ENCODE measurements at places on chromosomes 1 and 21.

DNA sequence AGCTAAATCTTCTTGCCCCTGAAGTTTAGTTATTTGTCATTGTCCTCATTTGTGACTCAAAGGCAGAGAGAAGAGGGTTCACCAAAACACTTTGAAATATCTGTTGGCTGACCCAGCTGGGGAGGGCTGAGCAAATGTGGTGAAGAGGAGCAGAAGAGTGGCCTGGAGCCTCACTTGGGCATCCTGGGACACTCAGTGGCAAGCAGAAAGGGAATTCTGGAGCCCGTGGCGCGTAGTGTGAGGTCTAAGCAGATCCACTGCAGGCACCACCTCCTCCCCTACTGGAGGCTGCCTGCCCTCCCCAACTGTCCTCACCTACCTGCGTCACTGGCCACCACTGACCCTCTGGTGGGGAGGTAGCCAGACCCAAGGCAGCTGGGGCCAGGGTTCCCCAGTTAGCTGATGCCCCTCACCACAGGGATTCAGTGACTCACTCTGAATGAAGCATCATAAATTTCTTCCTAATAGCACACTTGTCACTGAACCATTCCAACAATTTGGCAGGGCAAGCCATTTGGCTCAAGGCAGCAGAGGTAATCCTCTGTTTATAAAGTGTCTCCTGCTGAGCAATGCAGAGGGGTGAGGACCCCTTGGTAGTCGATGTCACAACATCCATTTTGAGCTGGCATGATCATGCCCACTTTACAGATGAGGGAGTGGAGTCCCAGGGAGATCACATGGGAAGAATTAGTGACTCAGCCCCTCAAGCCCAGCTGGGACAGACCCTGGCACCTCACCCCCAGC, 80.3 kb downstream of the NENF start:
- DNase-seq: no peak

DNA sequence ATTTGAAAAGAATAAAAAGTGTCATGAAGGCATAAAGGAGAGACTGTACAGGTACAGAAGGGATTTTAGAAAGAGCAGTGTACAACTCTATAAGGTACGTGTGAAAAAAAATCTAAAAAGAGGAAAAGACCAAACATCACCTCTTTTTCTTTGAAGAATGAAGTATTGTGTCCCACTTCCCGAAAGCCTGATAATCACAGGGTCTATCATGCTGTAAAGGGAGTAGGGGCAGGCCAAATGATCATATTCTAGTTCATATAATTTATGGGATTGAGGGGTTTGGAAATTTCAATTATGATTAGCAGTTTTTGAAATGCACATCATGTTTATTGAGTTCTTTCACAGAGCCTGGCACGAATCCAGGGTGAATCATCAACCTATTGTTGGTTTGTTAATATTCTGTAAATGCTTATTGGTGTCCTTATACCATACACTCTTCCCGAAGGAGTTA, 910 bp upstream of the RERE start:
- DNase-seq: no peak

DNA sequence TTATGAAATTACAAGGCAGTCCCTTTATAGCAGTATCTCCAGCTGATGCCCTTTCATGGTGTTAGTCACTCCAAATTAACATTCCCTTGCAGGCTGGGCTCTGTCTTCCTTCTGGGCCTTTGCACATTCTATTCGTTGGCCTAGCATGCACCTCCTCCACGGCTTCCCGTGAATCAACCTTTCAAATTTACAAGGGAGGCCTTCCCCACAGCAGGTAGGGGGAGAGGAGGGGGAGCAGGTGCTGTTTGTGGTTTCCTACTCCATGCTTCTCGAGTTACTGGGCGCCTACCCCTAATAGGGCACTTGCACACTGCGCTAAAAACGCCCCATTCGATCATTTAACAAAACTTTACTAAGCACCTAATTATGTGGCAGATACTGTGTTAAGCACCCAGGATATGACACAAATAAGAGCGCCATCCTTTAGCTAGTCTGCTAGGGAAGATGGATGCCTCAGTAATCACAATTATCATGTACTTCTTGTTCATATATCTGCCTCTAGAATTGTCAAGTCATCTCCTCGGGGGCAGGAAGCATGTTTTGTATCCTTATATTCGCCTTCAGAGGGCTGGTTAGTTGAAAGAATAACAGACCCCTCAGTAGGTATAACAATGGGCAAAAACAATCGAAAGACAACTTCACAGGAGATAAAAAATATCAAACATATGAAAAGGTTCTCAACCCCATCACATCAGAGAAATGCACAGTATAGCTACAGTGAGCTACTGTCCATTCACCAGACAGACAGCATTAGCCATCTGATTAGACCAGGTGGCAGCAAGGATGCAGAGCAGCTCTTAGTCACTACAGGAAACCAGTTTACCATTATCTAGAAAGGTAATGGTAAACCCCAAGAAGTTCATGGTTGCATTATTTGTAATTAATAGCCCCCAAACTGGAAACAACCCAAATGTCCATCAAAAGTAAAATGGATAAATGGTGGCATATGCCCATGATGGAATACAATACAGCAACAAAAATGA, 1.7 kb upstream of the ADAR start:
- DNase-seq: peak; percentile 72

DNA sequence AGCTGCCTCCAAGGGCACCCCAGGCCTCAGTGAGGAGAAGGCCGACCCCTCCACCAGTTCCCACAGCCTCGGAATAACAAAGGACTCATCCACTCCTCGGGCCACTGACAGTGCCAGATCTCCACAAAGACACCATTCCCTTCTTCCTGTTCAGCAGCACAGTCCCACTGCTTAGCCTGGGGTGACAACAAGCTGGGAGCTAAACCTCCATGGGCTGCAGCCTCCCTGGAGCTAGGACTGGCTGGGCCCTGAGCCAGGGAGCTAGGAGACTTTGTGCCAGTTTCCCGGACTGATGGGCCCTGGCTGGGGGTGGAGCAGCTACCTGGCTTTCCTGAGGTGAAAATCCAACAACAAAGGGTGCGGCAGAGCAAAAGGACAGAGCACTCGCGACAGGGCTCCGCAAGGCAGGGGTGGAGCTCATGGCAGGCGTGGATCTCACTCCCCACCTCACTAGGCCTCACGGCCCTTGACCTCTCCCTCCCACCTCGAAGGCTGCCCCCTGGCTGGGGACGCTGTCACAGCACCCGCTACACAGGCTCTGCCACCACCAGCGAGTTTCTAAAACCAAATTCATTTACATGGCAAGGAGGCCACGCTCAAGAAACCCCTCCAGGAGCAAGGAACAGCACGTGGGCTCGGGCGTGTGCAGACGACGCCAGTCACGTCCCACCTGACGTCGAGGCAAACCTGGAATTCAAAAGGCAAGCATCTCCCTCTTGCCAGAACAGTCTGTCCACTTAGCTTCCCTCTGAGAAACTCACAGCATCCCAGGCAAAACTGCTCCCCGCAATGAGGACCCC, 13.8 kb downstream of the SLC35E2B start:
- DNase-seq: peak; percentile 50

DNA sequence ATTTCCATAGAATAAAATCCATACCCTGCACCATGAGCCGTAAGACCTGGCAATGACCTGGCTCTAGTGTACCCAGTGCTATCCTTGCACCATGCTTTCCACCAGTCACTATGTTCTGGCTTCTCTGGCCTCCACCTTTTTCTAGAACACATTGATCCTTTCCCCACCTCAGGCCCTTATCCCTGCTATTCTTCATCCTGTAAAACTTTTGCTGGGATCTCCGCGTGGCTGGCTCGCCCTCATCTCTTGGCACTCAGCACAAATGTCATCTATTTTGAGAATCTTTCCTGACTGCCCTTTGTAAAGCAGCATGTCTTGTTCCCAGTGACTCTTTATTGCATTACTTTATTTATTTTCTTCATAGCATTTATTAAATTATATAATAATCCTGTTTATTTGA, 169.8 kb upstream of the B3GALT2 start:
- no peak for DNase-seq

DNA sequence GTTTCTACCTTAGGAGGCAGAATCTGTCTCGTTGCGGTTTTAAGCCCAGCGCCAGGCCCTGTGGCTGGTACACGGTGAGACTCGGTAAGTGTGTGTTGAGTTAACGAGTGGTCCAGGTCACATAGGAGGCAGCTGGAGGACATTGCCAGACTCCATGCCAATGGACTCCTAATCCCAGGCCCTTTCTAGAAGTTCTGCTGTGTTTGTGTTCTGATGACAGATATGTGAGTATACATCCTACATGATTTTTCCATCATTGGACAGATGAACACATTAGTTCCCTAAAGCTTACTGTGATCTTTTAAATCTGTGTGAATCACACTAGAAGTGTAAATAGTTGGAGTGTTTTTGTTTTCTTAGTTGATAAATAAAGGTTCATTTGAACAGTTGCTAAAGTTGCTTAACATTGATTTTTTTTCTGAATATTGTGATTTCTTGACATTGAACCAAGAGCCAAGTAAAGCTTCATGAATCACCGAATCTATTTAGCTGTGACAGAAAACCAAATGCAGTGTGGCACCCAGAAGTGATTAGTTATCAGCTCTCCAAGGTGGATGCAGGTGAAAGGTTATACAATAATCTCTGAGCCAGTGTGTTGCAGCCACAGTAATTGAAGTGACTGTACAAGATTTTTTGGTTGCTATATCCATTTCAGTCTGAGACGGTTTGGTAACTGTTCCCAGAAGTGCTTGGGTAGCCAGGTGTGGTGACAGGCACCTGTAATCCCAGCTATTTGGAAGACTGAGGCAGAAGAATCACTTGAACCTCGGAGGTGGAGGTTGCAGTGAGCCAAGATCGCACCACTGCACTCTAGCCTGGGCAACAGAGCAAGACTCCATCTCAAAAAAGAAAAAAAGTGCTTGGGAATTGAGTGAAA, 46.3 kb downstream of the DOP1B start:
- no peak for DNase-seq

- no peak for DNase-seq
Measured at GRCh38 chr1:151593730-151594129, 18.1 kb upstream of the SNX27 start.

DNA sequence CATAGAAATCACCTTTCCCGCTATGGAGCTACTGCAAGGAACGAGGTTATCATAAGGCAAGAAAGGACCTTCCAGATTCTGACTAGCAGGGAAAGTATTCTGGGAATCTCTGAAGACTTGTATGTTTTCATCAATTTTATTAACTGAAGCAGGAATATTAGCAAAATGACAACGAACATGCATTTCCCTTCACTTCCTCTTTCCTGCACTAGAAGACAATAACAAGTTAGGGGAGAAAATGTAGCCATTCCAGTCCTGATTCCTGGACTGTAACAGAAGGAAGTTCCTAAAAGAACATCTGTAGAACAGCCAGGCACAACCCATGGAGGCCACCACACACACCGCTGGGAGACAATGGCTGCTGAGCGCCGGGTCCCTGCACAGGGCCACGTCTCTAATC, 106.8 kb downstream of the RAVER2 start:
- DNase-seq: no peak

- peak; percentile 48 for DNase-seq
Measured at GRCh38 chr1:167499664-167500101, 18.6 kb downstream of the CD247 start.

- no peak for DNase-seq
Measured at GRCh38 chr1:162136760-162137159, 67.3 kb downstream of the NOS1AP start.

DNA sequence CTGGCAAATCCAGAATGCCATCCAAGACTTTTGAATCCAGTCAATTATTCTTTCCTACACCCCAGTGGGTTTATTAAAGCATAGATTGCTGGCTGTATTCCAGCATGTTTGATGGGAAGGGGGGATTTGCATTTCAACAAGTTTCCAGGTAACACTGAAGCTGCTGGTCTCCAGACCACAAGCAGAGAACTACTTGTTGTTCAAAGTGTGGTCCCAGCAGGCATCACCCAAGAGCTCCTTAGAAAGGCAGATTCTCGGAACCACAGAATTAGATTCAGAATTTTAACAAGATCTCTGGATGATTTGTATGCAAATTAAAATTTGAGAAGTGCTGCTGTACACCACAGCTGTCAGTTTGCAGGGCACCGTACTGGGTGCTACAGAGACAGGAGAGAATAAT, 216.3 kb upstream of the FAM78B start:
- DNase-seq: no peak

DNA sequence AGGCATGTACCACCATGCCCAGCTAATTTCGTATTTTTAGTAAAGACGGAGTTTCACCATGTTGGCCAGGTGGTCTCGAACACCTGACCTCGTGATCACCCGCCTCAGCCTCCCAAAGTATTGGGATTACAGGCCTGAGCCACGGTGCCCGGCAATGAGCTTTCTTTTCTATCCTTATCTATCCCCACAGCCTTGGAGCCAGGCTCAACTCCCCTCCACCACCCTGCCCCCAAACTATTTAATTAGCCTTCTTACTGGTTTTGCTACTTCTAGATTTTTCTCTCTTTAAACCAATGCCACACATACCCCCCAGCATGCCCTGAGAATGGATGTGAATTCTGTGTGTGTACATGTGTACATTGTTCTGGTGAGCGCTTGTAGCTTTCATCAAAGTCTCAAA, 5.7 kb upstream of the VANGL2 start:
- no peak for DNase-seq

DNA sequence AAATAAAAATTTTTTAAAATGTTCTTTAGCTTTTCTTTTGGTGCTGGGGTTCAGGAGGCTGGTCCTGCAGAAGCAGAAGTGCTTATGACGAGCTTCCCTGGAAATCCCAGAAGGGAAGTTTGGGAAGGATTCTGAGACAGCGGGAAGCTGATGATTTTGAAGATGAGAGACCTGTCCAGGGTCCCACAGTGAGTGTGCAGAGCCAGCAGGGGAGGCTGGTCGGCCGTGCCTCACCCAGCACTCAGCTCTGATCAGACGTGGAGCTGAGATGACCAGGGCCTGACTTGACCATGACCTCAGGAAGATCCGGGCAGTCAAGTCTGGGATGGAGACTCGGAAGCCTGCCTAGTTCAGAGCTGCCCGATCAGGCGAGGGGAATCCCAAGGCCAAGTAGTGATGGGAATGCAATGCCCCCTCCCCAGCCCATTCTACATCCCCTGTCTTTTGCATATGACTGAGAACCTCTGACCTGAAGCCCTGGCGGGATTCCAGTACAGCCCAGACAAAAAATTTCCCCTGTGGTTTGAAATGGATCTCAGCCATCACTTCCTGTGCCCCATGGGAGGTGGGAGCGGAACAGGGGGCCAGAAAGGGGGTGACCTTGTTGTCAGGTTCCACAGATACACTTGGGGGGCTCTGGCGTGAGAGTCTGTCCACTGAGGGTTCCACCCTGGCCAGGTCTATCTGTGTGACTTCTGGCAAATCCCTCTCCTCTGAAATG, 96.8 kb upstream of the RUNX3 start:
- DNase-seq: no peak

GRCh38 chr1:24380508-24380907, 33.1 kb downstream of the STPG1 start:
- DNase-seq: no peak

DNA sequence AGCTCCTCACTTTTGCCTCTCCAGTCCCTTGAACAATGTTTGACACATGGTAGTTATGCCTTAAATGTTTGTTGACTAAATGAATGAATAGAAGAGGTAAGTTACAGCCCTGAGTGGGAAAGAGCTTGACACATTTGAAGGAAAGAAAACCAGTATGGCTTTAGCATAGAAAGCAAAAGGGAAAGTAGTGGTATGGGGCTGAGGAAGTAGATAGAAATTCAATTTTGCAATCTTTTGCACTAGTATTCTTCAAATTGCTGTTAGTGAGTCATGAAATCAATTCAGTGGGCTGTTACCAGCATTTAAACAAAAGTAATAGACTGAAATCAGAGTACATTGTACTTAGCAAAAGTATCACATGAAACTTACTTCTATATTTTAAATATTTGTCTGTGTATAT, 21.1 kb downstream of the PLA2G4A start:
- no peak for DNase-seq
